ENCODE measurements at places on chromosomes 6 and 20. TPM values are rescaled to one million over a fixed set of nuclear protein-coding genes. Genes with fewer than 3 reads are reported as not detected.

The HLA-DRA gene
- total RNA-seq, result 2.2 TPM

The GRIK2 gene
- 78.2 TPM for total RNA-seq

The MACROD2 gene
- 41.8 TPM for total RNA-seq

The C6orf132 gene
- total RNA-seq, result under 0.01 TPM

The OXT gene
- total RNA-seq, result not detected

The TFAP2A gene
- total RNA-seq, result 0.25 TPM

The NRSN1 gene
- total RNA-seq, result 28.8 TPM

The AK9 gene
- 40.8 TPM for total RNA-seq

The CD109 gene
- total RNA-seq, result 3.0 TPM

The APOBEC2 gene
- total RNA-seq, result not detected

The DSP gene
- 9.3 TPM for total RNA-seq

The REM1 gene
- not detected for total RNA-seq

The PRRC2A gene
- 55.1 TPM for total RNA-seq

The LAMA2 gene
- total RNA-seq, result 11.8 TPM

The CEP57L1 gene
- total RNA-seq, result 52.9 TPM

The RBPJL gene
- total RNA-seq, result not detected

The PSMB9 gene
- total RNA-seq, result 0.74 TPM

The HLA-DPA1 gene
- 0.49 TPM for total RNA-seq

The FOXS1 gene
- 0.74 TPM for total RNA-seq
